ENCODE measurements at places on chromosomes 12 and 14.

- DNase-seq, result no peak
These were observed 22.3 kb downstream of the NOS1 start for GRCh38 chr12:117339104-117339503.

GRCh38 chr14:61064210-61064609 is 83.2 kb downstream of the SLC38A6 start:
- no peak for DNase-seq

DNA sequence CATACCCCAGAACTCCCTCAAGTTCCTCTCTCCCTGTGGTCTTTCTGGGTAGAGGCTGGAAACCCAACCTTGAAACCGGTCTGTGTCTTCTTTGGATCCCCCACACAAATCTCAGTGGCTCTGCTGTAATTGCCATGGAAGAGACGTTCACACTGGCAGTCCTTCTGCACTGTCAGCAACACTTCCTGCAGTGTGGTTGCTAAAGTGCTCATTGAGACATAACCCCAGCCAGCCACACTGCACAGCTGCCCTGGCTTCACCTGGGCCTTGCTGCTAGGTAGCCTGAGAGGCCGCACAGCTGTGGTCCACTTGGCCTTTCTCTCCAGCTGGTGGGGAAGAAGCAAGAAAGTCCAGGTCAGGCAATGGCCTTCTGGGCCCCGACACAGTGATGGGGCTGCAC is 2.4 kb downstream of the GZMH start:
- no peak for DNase-seq

DNA sequence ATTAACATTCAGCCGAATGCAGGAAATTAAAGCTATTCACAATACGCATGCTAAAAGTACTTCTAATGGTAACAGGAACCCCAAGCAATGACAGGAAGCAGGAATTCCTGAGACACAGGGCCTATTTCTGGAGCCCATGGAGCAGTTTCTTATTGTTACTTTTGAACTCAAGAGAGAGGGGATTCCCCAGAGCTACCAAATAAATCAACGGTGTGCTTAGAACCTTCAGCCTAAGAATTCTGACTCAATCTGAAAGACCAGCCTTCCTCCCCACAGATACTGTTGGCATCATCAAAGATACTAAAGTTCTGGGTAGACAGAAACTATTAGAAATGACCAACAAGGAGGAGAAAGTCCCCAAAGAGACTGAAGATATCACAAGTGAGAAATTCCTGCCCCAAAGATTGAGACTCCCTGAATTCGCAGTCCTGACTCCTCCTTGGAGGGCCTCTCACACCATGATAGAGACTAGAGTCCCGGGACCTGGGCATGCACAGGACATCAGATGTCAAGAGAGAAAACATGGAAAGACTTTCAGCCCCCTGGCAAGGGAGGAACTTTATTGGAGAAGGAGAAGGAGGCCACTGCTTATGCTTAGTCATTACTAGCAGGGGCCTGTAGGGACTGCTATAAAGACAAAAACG is 32.7 kb downstream of the RTRAF start:
- no peak for DNase-seq

- DNase-seq, result no peak
These were observed 14.2 kb upstream of the NEK9 start for GRCh38 chr14:75141062-75141461.

DNA sequence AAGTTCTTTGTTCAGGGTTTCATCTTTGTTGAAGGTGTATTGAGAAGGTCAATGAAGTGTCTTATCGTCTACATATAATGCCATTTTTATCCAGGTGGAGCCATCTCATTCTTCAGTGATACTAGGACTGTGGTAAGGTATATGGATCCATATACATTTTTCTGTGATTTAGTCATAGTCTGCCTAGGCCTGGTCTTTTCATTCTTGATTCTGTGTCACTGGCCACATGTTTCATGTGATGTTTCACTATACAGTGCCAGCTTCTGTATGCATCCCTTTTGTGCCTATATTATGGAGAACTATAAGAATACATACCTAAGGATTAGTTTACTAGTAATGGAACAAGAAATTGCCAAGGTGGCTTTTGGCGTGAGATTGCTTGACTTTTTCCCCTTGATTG is 40.5 kb downstream of the VEZT start:
- DNase-seq, result no peak

Measured in NCI-H226 (cell line).